ENCODE measurements at places on chromosomes 5 and 9.

- DNase-seq, result peak; percentile 3
- H3K36me3 ChIP-seq, result no peaks in the 10 kb centered on the region
- H3K4me3 ChIP-seq, result no peak overlapping the region
- H3K4me1 ChIP-seq, result peaks cover 8% of the 10 kb centered on the region
- H3K27me3 ChIP-seq, result peaks cover 7% of the 10 kb centered on the region
- H3K27ac ChIP-seq, result no peak overlapping the region
Measured at GRCh38 chr5:153714798-153715197, 224.3 kb downstream of the GRIA1 start.

GRCh38 chr5:56494300-56494731 lies 261.2 kb upstream of the ANKRD55 start:
- H3K4me3 ChIP-seq, result peak overlapping the region; percentile 1
- peaks cover 8% of the 10 kb centered on the region for H3K4me1 ChIP-seq
- peaks cover 23% of the 10 kb centered on the region for H3K27me3 ChIP-seq
- H3K36me3 ChIP-seq, result no peaks in the 10 kb centered on the region
- no peak for DNase-seq
- H3K27ac ChIP-seq, result no peak overlapping the region

DNA sequence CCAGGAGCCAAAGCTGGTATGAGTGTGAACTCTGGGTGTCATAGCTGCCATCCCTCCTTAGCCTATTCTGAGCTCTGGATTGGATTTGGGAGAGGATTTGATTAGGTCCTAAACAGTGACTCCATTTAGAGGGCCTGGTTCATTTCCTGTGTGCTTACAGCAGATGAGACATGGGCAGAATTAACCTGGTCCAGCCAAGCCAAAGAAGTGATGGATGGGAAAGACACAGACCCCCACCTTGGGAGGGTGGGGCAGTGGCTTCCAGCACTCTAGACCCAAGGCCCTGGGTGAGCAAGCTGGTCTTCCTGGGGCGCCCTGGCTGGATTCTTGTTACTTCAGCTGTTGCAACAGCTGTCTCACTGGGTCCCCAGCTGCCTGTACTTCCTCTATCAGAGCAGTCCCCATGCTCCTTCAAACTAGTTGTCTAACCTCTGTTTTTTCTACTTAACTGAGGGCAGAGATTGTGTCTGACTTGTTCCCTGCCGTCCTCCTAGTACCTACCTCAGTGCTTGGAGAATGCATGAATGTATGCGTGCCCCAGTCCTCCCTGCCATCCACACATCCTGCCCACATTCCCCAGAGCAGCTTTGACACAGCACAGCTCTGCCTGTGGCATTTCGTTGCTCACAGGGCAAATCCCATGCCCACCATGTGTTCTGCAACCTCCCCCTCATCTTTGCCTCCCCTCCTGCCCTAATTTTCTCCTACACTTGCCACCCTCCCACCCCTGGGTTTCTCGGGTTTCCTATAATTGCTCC lies 115.9 kb downstream of the RGS3 start:
- no peaks in the 10 kb centered on the region for H3K36me3 ChIP-seq
- peak overlapping the region; percentile 99 for H3K27ac ChIP-seq
- peak overlapping the region; percentile 9 for H3K4me3 ChIP-seq
- DNase-seq, result no peak
- H3K27me3 ChIP-seq, result no peaks in the 10 kb centered on the region

GRCh38 chr9:123468541-123468940 lies 112.5 kb downstream of the CRB2 start:
- no peak for DNase-seq
- H3K27me3 ChIP-seq, result no peaks in the 10 kb centered on the region
- H3K4me1 ChIP-seq, result no peaks in the 10 kb centered on the region
- 0 out of 2 replicates have a peak, but pooled peaks cover 5% of the 10 kb centered on the region for H3K36me3 ChIP-seq
- H3K4me3 ChIP-seq, result no peak overlapping the region

DNA sequence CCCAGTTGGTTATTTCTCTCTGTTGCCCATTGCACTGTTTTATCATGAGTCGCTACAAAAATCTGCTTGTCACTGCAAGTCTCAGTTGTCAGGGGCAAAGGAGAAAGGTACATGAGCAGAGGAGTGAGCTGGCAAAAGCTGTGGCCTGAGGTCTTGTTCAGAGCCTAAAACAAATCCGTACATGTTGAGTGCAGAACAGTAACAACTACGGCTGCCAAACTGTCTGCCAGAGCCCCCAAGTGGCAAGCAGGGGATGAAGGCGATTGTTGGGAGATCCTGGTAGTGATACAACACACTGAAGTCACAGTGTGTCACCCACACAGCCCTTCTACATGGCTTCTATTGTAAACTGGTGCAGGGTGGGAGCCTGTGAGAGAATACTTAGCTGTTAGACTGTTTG lies 50.9 kb downstream of the BRINP1 start:
- H3K36me3 ChIP-seq, result peaks cover 12% of the 10 kb centered on the region
- H3K4me1 ChIP-seq, result no peaks in the 10 kb centered on the region
- no peak overlapping the region for H3K4me3 ChIP-seq
- H3K27ac ChIP-seq, result no peak overlapping the region

DNA sequence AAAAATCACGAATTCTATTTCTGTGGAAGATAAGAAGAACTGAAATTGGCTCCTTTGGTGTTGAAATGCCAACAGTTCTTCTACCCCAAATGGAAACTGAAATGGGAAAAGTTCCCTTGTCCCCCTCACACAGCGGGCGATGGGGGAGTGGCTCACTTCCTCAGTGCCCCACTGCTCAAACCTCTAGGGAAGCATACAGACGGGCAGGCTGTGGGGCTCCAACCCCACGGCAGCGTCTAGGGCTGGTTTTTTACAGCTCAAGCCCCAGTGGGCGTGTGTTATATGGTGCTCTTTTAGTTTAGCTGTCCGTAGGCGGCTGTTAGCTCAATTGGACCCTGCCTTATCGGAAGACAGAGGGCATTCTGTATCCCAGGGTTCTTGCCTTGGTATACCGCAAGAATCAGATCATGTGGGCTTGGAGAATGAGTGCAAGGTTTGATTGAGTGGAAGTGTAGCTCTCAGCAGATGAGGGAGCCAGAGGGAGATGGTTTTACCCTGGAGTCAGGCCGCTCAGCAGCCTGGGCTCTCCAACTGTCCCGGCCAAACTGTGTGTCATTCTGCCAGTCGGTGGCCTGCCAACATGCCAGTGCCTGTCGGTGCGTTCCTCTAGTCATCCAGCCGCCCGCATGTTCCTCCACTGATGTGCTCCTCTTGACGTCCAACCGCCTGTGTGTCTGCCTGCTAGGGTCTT lies 166.3 kb upstream of the ZNF608 start:
- H3K4me1 ChIP-seq, result no peaks in the 10 kb centered on the region
- H3K36me3 ChIP-seq, result no peaks in the 10 kb centered on the region
- H3K27ac ChIP-seq, result no peak overlapping the region
- H3K4me3 ChIP-seq, result no peak overlapping the region
- H3K27me3 ChIP-seq, result peaks cover 3% of the 10 kb centered on the region
- no peak for DNase-seq

- no peak overlapping the region for H3K4me3 ChIP-seq
- no peak for DNase-seq
- no peak overlapping the region for H3K27ac ChIP-seq
- no peaks in the 10 kb centered on the region for H3K27me3 ChIP-seq
Measured at GRCh38 chr5:91401175-91401574, 18.1 kb upstream of the ARRDC3 start.

DNA sequence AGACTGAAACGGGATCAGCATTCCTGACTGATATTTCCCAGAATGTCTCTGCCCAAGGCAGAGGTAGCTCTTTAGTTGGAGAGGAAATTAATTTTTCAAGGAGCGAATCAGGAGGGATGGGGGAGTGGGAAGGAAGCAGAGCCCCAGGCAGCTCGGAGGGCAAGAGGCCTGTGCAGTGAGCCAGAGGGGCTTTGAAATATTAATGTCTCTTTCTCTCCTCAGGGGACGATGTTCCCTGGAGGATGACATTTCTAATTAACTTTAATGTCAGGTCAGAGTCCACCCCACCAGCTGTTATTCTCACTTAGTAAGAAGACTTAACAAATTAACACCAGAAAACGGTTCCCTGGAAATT lies 45.6 kb downstream of the SLC6A7 start:
- no peaks in the 10 kb centered on the region for H3K4me1 ChIP-seq
- no peak overlapping the region for H3K4me3 ChIP-seq
- no peaks in the 10 kb centered on the region for H3K36me3 ChIP-seq
- H3K27ac ChIP-seq, result no peak overlapping the region
- DNase-seq, result no peak
- H3K27me3 ChIP-seq, result peaks cover 4% of the 10 kb centered on the region

GRCh38 chr9:72577212-72577753 lies 55.9 kb downstream of the TMC1 start:
- no peaks in the 10 kb centered on the region for H3K27me3 ChIP-seq
- H3K36me3 ChIP-seq, result no peaks in the 10 kb centered on the region
- peaks cover 80% of the 10 kb centered on the region for H3K4me1 ChIP-seq
- DNase-seq, result peak; percentile 82
- H3K4me3 ChIP-seq, result peak overlapping the region; percentile 79

- no peaks in the 10 kb centered on the region for H3K36me3 ChIP-seq
- no peak overlapping the region for H3K27ac ChIP-seq
- H3K4me1 ChIP-seq, result no peaks in the 10 kb centered on the region
- no peaks in the 10 kb centered on the region for H3K27me3 ChIP-seq
- no peak overlapping the region for H3K4me3 ChIP-seq
- DNase-seq, result no peak
Measured at GRCh38 chr9:8961186-8961851, 1161.7 kb upstream of the DMAC1 start.

DNA sequence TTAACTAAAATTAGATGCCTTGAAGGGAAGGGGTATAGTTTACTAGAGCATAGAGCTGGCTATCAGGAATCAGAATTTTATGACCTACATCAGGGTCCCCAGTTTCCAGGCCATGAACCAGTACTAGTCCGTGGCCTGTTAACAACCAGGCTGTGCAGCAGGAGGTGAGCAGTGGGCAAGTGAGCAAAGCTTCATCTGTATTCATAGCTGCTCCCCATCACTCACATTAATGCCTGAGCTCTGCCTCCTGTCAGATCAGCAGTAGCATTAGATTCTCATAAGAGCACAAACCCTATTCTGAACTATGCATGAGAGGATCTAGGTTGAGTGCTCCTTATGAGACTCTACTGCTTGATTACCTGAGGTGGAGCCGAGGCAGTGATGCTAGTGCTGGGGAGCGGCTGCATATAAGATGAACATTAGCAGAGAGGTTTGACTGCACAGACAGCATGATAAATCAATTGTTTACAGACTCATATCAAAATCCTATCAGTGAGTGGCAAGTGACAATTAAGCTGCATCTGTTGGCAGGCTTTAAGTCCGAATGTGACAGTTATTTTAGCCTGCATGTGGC lies 44.6 kb downstream of the TAF11L14 start:
- no peak overlapping the region for H3K4me3 ChIP-seq
- DNase-seq, result no peak
- no peaks in the 10 kb centered on the region for H3K27me3 ChIP-seq
- no peaks in the 10 kb centered on the region for H3K4me1 ChIP-seq

DNA sequence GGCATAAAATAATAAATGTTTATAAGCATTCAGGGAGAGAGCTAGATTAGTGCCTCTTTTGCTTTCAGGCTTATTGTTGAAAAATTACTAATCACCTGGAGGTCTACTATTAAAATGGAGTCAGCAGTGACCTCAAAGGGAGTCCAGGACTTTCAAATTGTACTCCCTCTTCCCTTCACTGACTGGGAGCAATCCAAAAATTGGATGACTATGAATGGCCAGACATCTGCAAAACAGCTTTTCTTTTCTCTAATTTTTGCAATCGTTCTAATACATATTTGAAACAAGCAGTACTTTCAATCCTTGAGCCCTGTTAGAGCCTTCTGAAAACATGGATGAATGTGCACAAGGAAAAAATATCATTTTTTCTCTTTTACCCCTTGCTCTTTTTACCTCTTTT lies 461.8 kb downstream of the TMEM232 start:
- DNase-seq, result no peak
- H3K27ac ChIP-seq, result no peak overlapping the region
- no peak overlapping the region for H3K4me3 ChIP-seq
- no peaks in the 10 kb centered on the region for H3K36me3 ChIP-seq
- peaks cover 3% of the 10 kb centered on the region for H3K27me3 ChIP-seq

DNA sequence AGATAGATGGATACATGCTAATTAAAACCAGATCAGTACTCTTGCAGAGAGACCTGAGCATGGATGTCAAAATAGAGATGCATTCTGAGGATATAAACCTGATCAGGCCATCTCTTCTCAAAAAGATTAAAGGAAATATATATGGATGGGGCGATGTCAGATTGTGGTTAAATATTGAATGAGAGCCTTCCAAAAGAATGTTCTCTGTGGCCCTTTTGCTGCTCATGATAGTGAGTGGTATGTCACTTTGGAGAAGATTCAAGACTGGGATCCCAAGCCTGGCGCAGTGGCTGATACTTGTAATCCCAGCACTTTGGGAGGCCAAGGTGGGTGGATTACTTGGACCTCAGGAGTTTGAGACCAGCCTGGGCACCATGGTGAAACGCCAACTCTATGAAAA lies 20.5 kb downstream of the ZNF131 start:
- no peak overlapping the region for H3K4me3 ChIP-seq
- DNase-seq, result no peak
- no peaks in the 10 kb centered on the region for H3K27me3 ChIP-seq
- H3K4me1 ChIP-seq, result no peaks in the 10 kb centered on the region
- no peak overlapping the region for H3K27ac ChIP-seq

- H3K27me3 ChIP-seq, result peaks cover 3% of the 10 kb centered on the region
- H3K36me3 ChIP-seq, result peaks cover 6% of the 10 kb centered on the region
- peak within 1 kb of the TSS; percentile 99 for H3K4me3 ChIP-seq
- H3K27ac ChIP-seq, result peak within 1 kb of the TSS; percentile 96
Measured at GRCh38 chr9:120580051-120580896, at the start of gene CDK5RAP2. CDK5RAP2 (minus strand) TSS chr9:120580167; CDS start chr9:120579978, 189 bp downstream.

- no peak overlapping the region for H3K4me3 ChIP-seq
- peaks cover 2% of the 10 kb centered on the region for H3K27me3 ChIP-seq
- peaks cover 10% of the 10 kb centered on the region for H3K4me1 ChIP-seq
- H3K36me3 ChIP-seq, result no peaks in the 10 kb centered on the region
- DNase-seq, result no peak
- H3K27ac ChIP-seq, result peak overlapping the region; percentile 65
Measured at GRCh38 chr9:36566813-36567221, 5.9 kb upstream of the MELK start.

Data from HFFc6 (cell line).